Right atrium auricular region (tissue), 2 donors: ENCODE measurements at places on chromosomes 1 and 21. TPM values are rescaled to one million over a fixed set of nuclear protein-coding genes. Genes with fewer than 3 reads are reported as not detected.

DNA sequence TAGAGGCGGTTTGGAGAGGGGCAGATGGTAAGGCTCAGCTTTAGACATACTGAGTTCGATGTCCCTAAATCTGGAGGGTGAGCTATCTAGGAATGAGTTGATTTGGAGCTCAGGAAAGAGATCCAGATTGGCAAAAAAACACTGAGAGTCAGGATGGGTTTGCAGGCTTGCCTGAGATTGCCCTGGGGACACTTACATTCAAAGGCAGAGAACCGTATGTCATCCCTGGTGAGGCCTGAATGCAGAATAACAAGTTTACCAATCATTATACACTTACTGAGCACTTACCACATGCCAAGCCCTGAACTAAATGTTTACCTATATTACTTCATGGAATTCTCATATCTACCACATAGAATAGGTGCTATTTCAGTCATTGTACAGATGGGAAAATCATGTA, 27.5 kb downstream of the TFAP2E start:
- DNase-seq: peak; percentile 11

- DNase-seq: no peak
These were observed 36.1 kb upstream of the RGS1 start for GRCh38 chr1:192539297-192540092.

- DNase-seq: no peak
These were observed 60.7 kb upstream of the GOLT1A start for GRCh38 chr1:204274446-204274845.

Gene TLCD4
- total RNA-seq: 42.3 TPM

Gene OR6F1
- not detected for total RNA-seq

Gene DNALI1
- 3.9 TPM for total RNA-seq

DNA sequence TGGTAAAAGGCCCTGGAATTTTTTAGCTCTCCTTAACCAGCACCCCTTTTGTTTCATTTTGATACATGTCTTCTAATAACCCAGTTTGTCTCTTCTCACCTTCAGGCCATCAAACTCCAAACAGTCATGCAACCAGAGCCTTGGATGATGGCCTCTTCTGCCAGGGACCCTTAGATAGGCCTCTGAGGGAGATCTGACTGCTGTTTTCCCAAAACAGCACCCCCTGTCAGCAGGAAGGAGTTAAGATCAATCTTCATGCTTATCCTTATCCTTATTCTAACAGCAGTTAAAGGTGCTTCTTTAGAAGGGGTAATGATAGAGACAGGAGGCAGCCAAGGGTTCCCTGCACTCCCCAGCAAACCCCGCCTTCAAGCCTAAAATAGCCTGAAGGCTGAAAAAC, 49.5 kb upstream of the VANGL1 start:
- no peak for DNase-seq
